CD8-positive, alpha-beta memory T cell (primary cell): ENCODE measurements at places on chromosomes 11 and 22.

- H3K36me3 ChIP-seq: no peaks in the 10 kb centered on the region
- DNase-seq: no peak
- no peaks in the 10 kb centered on the region for H3K4me1 ChIP-seq
- H3K4me3 ChIP-seq: no peak overlapping the region
These were observed 15.7 kb upstream of the PAX6 start for GRCh38 chr11:31826536-31827438.

GRCh38 chr11:86660736-86661135, 11.7 kb downstream of the ME3 start:
- H3K27ac ChIP-seq: no peak overlapping the region
- no peak for DNase-seq
- no peaks in the 10 kb centered on the region for H3K36me3 ChIP-seq
- H3K4me1 ChIP-seq: no peaks in the 10 kb centered on the region
- no peak overlapping the region for H3K4me3 ChIP-seq

GRCh38 chr11:68506908-68507307, 46.4 kb downstream of the PPP6R3 start:
- no peak overlapping the region for H3K4me3 ChIP-seq
- peaks cover 52% of the 10 kb centered on the region for H3K4me1 ChIP-seq
- H3K36me3 ChIP-seq: no peaks in the 10 kb centered on the region
- H3K27me3 ChIP-seq: no peaks in the 10 kb centered on the region
- no peak for DNase-seq

DNA sequence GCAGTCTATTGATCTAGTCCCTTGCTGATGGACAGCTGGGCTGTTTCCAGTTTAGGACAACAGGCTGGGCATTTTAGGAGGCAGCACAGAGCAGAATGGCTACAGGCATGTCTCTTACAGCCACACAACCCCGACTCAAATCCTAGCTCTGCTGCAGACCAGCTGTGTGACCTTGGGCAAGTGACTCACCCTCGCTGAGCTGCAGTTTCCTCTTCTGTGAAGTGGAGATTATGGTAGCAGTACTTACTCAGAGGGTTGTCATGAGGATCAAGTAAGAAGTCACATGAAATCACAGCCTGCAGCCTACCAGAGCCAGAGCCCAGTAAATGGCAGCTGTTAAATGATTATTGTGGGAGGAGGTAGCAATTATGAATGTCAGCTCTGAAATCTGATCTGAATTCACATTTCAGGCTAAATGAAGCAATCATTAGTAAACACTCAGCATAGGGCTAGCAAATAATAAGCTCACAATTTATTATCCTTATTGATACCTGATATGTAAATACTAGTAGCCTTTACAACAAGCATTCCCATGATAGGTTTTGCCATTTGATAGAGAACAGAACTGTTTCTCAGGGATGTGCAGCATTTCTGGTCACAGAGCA, 58.9 kb downstream of the MYEOV start:
- no peaks in the 10 kb centered on the region for H3K4me1 ChIP-seq
- DNase-seq: no peak
- no peaks in the 10 kb centered on the region for H3K36me3 ChIP-seq
- H3K4me3 ChIP-seq: no peak overlapping the region
- no peak overlapping the region for H3K27ac ChIP-seq

DNA sequence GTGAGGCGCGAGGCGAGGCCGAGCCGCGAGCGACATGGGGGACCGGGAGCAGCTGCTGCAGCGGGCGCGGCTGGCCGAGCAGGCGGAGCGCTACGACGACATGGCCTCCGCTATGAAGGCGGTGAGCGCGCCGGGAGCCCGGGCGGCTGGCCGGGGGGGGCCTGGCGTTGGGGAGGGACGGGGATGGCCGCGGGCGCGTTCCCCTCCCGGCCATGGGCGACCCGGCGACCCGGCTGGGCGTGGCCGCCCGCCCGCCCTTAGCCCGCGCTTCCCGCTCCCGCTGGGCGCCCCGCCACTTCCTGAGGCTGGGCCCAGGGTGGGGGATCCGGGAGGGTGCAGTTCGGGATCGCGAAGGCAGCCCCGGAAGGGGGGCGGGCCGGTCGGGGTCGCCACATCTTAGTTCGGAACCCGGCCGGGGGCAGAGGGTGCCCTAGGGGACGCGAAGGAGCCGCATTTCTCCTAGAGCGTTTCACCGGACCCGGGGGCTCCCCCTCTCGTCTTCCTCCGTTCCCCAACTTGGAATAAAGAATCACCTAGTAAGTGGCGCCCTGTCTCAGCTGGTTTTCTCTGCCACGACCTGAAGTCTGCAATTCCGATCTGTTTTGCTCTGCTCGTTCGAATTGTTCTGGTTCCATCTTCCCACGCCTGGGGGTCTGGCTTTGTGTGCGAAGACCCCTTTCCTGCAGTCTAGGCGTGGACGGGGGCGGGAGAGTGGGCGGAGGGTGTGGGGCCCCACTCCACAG, 536 bp downstream of the YWHAH start:
- H3K27ac ChIP-seq: peak overlapping the region; percentile 89
- DNase-seq: no peak
- peak overlapping the region; percentile 69 for H3K4me3 ChIP-seq
- H3K36me3 ChIP-seq: no peaks in the 10 kb centered on the region

DNA sequence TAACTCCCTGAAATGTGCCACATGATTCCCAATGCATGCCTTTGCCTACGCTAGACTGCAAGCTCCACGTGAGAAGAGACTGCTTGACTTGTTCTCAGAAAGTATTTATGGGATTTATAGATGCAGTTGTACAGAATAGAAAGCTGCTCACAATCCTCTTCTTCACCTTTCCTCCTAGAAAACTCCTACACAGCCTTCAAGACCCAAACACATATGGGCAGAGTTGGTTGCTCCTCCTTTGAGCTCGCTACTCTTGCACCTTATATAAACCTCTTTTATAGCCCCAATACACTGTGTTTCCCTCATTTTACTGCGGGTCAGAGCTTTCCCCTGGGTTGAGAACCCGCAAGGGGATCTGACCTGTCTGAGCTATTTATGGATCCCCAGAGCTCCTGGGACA, 16.4 kb downstream of the C1QTNF6 start:
- H3K27me3 ChIP-seq: no peaks in the 10 kb centered on the region
- H3K27ac ChIP-seq: no peak overlapping the region
- no peak overlapping the region for H3K4me3 ChIP-seq
- H3K36me3 ChIP-seq: no peaks in the 10 kb centered on the region

- no peak overlapping the region for H3K27ac ChIP-seq
- H3K36me3 ChIP-seq: no peaks in the 10 kb centered on the region
- no peak overlapping the region for H3K4me3 ChIP-seq
- H3K4me1 ChIP-seq: no peaks in the 10 kb centered on the region
- no peaks in the 10 kb centered on the region for H3K27me3 ChIP-seq
These were observed 82.1 kb downstream of the CSTPP1 start for GRCh38 chr11:47018637-47019036.

DNA sequence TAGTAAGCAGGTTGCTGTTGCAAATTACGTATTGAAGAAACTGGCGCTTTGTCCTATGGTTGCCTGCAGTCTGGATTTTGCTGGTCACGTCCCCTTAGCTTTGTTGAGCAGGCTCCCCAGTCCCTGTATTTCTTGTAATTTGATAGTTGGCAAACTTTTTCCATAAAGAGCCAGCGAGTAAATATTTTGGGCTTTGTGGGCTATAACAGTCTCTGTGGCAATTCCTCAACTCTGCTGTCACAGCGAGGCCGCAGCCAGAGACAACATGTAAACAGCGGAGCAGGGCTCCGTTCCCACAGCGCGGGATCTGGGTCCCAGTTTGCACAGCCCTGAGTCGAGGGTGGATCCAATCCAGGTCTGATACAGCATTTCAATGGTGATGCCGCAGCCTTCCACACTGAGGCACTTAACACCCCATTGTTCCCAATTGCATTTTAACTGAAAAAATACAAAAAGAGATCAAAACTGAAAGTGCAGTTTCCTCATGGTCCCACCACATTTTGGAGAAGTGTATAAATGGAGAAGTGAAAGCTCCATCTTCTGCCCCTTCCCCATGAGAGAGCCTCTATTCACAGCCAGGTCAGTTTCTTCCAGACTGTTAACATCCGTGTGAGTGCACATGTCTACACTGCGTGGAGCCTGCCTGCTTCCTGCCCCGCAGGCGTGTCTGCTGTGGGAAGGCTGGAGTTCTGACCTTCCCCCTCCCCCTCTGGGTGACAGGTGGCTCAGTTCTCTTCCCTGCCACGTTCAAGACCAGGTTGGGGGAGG, 89.1 kb downstream of the RPS6KA4 start:
- DNase-seq: no peak
- peaks cover 7% of the 10 kb centered on the region for H3K27me3 ChIP-seq
- H3K4me3 ChIP-seq: peak overlapping the region; percentile 72
- peaks cover 18% of the 10 kb centered on the region for H3K4me1 ChIP-seq

- H3K27ac ChIP-seq: no peak overlapping the region
- H3K36me3 ChIP-seq: no peaks in the 10 kb centered on the region
- peaks cover 5% of the 10 kb centered on the region for H3K4me1 ChIP-seq
- H3K27me3 ChIP-seq: no peaks in the 10 kb centered on the region
- no peak overlapping the region for H3K4me3 ChIP-seq
These were observed 3.0 kb downstream of the KCNJ11 start for GRCh38 chr11:17385492-17385891.

DNA sequence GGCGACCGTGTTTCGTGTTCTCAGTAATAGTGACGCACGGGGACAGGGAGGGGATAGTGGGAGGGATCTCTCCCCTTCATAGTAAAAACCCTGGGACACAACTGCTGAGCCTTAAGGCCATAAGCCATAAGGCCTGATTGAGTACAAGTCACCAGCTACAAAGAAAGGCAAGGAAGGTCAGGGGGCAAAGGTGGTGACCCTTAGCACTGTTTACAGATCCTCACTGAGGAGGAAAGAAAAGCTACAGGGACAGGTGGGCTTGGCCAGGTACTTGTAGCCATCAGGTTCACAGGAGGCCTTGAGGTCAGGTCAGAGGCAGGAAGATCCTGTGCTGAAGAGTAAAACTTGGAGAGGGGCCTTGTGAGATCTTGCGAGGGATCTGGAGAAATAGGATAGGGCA, 15.1 kb upstream of the AMPD3 start:
- H3K27me3 ChIP-seq: no peaks in the 10 kb centered on the region
- H3K4me1 ChIP-seq: peaks cover 12% of the 10 kb centered on the region
- no peaks in the 10 kb centered on the region for H3K36me3 ChIP-seq
- H3K27ac ChIP-seq: no peak overlapping the region
- no peak for DNase-seq

GRCh38 chr11:86214710-86215109, 29.8 kb upstream of the EED start:
- no peak overlapping the region for H3K4me3 ChIP-seq
- no peak for DNase-seq
- H3K27me3 ChIP-seq: no peaks in the 10 kb centered on the region
- no peaks in the 10 kb centered on the region for H3K36me3 ChIP-seq

DNA sequence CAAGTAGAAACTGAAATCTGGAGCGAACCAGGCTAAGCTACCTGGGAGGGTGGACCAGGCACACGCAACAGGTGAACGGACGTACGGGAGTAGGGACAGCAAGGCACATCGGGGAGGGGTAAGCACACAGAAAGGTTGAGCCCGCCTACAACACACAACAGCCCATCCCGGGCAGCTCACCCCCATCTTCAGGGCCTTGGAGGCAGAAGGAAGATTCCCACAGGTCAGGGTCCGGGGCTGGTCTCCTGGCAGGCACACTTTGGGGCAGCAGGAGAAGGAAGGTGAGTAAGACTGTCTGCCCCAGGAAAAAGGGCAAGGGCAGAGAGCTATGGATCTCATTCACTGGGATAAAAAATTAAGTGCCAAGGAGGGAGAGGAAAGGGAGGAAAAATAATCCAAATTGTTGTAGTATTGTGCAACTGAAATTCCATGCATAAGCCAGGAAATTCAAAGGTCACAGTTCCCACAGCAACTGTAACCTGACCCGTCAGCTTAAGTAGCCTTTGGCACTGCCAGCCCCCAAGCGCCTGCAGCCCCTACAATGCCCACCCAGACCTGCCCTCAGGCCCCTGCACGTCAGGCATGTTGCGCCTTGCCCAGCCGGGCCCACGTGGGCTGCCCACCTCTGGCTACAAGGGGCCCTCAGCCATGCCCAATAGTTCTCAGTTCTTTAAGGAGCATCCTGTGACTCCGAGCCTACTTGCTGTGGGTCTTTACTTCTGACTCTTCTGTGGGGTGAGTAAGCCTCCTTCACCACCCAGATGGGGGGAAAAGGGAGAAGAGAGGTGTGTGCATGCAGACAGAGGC, 51.8 kb downstream of the MICAL3 start:
- DNase-seq: no peak
- H3K4me3 ChIP-seq: no peak overlapping the region
- H3K27me3 ChIP-seq: no peaks in the 10 kb centered on the region
